CD4-positive, alpha-beta T cell treated with Interleukin-21 for 1 hour (primary cell): ENCODE measurements at places on chromosomes 13 and 19.

GRCh38 chr13:89827552-89827951, 1519.9 kb upstream of the MIR17HG start:
- no peak for DNase-seq

DNA sequence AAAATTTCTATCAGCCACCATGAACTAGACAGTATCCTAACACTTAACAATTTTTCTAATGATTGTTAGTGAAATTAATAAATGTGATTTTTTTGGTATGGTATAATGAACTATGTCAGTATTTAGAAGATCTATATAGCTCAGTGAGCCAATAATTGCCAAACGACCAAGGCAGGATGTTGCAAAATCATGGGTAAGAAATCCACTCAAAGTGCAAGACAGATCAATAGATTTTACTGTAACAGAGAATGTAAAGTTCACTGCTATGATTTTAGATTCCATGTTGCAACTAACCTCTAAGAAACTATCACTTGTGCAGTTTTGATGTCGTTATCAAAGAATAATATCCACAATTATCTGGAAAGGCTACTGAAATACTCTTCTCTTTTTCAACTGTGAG, 44.0 kb upstream of the MYCBP2 start:
- no peak for DNase-seq

DNA sequence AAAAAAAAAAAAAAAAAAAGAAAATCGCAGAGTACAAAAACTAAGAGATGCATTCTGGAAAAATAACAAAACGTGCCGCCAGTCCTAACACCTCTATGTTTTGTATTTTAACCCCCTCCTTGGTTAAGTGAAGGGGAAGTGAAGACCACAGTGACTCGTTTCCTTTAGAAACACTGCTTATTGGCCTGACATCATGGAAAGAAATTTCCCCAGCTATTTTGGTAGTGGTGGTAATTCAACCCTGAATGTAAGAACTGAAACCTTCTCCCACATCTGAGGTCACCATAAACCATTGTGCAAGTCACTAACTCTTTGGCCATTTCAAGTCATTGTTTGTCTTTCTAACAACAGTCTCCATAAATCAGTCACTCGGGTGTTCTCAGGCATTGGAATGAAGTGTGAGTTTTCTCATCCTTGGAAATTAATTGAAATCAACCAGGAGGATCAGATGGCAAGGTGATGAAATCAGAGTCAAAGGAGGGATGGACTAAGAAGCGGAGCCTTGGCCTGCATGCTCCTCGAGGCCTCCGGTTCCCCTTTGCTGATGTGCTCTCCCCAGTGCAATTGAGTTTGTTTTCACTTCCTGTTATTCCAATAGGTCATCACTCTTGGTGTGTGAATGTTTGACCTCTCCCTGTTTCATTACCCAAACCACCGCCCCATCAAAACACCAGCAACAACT, 443.9 kb downstream of the FGF9 start:
- DNase-seq: peak; percentile 86

DNA sequence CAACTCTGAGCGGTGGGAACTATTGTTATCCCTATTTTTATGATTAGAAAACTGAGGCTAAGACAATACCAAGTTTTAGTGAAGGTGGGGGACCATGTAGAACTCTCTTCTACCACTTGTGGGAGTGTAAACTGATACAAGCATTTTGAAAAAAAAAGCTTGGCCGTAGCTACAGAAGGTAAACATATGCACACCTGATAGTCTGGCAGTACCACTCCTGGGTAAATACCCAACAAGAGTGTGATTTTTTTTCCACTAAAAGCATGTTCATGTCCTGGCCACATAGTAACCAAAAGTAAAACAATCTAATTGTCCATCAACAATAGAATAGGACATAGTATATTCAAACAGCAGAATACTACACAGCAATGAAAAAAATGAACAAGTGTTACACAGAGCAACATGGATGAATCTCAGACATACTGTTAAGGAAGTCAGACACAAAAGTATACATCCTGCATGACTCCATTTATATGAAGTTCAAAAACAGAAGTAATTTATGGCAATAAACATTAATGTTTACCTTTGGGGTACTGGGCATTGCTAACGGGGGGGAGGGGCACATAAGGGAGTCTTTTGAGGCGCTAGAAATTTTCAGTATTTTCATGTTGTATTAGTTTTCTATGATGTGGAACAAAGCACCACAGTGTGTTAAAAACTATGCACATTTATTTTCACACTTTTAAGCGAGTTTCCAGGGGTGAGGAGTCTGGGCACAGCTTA, 6.4 kb upstream of the SPATA13 start:
- no peak for DNase-seq

GRCh38 chr13:81671064-81671463, 1330.1 kb upstream of the SPRY2 start:
- no peak for DNase-seq

- no peak for DNase-seq
Measured at GRCh38 chr19:49775742-49776370, 9.1 kb downstream of the AP2A1 start.

DNA sequence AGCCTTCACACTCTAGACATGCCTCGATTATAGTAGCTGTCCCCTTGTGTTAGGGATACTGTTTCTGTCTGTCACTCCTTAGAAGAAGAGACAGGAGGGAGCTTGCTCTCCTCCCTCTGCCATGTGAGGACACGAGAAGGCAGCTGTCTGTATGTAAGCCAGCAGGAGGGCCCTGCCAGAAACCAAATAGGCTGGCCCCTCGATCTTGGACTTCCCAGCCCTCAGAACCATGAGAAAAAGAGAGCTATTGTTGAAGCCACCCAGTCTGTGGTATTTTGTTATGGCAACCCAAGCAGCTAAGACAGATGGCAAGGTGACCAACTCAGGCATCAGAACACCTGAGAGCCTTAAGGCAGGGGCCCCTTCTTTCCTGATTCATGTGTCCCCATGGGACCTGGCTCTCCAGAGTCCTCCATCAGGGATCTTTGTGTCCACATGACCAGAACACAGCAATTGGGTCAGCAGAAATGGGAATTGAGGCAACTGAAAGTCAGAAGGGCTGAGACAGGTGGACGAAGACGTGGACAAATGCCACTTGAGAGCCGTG, 65.6 kb upstream of the NPAS1 start:
- DNase-seq: no peak

DNA sequence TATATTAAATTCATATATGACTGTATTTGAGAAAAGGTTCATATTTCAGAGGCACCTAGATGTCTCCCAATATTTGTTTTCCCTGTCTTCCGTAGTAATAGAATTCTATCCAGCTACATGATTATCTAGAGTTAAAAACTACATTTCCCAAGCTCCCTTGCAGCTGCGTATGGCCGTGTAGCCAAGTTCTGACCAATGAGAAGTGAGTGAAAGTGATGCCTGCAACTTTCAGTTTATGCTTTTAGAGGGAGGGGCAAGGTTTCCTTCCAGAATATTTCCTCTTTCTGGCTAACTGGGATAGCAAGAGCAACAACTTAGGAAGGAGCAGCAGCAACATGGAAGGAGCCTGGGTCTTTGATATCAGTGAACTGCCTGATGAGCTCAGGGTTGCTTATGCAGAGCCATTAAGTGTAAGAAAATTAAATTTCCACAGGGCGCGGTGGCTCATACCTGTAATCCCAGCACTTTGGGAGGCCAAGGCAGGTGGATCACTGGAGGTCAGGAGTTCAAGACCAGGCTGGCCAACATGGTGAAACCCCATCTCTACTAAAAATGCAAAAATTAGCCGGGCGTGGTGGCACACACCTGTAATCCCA, 23.2 kb upstream of the CYP2A13 start:
- DNase-seq: peak; percentile 6

GRCh38 chr19:10892256-10892655, 20.9 kb downstream of the CARM1 start:
- no peak for DNase-seq

- no peak for DNase-seq
Measured at GRCh38 chr13:91361755-91362271, 14.3 kb downstream of the MIR17HG start.

GRCh38 chr19:2491130-2491801, 15.3 kb downstream of the GADD45B start:
- DNase-seq: no peak

DNA sequence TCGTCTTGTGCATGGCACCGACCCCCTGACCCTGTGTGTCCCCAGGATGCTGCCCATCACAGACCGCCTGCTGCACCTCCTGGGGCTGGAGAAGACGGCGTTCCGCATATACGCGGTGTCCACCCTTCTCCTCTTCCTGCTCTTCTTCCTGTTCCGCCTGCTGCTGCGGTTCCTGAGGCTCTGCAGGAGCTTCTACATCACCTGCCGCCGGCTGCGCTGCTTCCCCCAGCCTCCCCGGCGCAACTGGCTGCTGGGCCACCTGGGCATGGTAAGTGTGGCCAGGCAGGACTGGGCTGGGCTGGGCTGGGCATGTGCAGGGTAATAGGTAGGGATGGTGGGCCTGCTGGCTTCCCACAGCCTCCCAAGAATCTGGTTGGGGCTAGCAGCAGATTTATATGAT, 17.0 kb downstream of the CYP4F22 start:
- DNase-seq: no peak

- no peak for DNase-seq
Measured at GRCh38 chr13:21065686-21066085, 4.3 kb upstream of the LATS2 start.

- no peak for DNase-seq
Measured at GRCh38 chr13:59691501-59692066, 472.1 kb downstream of the DIAPH3 start.

GRCh38 chr19:55621205-55621672, 3.1 kb downstream of the ZNF784 start:
- DNase-seq: no peak

DNA sequence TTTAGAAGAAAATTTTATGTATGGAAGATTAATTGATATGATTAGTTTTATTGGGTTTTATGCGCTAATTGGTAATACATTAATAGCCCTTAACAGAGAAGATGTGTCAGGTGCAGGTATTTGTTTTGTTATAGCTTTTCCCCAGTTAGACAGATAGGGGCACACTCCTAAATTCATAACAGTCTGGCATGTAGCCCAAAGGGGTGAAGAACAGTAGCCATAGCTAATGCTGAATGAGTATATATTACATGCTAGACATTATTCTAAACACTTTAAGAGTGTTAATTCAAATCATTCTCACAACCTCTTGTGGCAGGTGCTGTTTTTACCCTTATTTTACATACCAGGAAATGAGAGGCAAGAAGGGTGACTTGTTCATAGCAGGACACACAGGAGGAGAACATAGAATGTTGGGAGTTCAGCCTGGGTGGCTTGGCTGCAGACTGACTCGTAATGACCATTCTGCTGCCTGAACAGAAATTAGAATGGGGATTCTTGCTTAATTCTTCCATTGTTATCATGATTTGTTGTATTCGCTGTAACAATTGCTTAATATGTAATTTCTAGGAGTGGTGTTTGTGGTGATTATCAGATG, 20.1 kb downstream of the PCCA start:
- no peak for DNase-seq

- no peak for DNase-seq
Measured at GRCh38 chr19:5435642-5436017, 19.6 kb upstream of the ZNRF4 start.

- DNase-seq: no peak
Measured at GRCh38 chr13:20685092-20685491, 18.4 kb upstream of the IL17D start.

DNA sequence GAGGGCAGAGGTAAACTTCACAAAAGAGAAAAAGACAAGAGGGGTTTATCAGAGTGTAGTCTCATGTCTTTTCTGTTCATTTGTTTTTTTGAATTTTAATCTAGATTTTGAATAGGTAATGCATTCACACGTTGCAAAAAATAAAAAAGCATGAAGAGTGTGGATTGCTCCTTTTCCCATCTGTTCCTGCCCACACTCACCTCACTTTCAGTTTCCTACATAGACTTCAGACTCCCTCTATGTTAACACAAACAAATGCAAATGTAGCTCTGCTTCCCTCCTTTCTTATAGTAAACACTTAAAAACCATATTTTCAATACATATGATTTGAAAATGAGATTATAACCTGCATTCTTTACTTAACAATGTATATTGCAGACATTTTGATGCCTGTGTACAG, 20.3 kb downstream of the TNFSF13B start:
- no peak for DNase-seq

DNA sequence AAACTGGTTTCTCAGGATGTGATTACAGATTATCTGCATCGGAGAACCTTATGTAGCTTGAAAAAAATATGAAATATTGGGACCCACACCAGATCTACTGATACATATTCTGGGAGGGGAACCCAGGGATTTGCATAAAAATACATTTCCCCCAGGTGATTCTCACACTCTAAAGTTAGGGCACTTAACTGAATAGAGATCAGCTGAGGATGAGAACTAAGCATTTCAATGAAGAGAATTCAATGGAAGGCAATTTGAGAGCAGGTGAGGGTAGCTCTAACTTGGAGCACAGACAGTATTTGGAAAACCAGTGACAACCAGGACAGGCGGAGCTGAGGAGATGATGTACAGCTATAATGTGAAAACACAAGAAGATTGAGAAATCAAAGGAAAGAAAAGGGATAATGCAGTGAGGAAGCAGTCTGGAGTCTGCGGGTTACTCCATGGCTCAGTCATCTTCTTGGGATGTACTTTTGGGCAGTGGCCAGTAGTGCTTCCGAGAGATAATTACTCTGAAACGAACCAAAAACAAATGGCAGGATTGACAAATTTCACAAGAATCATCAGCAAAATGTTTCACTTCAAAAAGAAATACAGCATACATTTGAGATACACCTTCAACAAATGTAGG, 6.1 kb upstream of the OXGR1 start:
- DNase-seq: no peak

DNA sequence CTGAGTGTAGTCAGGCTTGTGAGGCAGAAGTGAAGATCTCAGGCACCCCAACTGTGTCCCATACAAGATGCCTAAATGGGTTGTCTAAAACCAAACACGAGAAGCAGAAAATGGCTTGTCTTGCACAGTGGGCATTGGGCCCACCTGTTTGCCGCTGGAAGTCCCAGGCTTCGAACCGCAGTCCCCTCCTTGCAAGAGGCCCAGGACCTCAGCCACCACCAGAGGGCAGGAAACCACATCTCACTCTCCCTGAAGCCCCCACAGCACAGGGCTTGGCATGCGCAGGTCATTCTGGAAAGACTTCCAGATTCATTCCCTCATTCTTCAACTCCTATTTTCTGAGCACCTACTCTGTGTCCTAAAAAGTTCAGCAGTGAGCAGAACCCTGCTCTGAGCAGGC, 973.7 kb downstream of the UQCRFS1 start:
- DNase-seq: no peak
